RPMI7951 (cell line): ENCODE measurements at places on chromosomes 1 and 21. TPM values are rescaled to one million over a fixed set of nuclear protein-coding genes. Genes with fewer than 3 reads are reported as not detected.
A peak's percentile ranks its signal among the peaks of the same experiment; 100 is the strongest.

DNA sequence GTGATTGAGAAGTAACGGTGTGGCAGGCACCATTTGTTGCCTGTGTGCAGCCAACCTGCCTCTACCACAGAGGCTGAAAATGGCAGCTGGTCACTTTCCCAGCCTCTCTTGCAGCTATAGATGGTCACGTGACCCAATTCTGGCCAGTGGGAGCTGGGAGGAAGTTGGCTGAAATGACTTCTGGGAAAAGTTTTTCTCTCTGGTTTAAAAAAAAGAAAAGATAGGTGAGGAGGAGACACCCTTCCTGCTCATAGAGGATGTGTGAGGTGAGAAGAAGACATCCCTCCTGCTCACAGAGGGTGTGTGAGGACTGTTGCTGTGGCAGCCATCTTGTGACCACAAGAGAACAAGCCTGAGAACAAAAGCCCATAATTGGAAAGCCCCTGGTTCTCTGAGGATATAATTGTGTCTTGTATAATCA is 122.8 kb downstream of the SYF2 start:
- no peak for DNase-seq

Gene BRINP2
- total RNA-seq, result under 0.01 TPM in 1 of 2 replicates, not detected in the other

Gene TINAGL1
- 7.0 and 14.9 TPM in 2 replicates for total RNA-seq

Gene STUM
- total RNA-seq, result not detected in 2 replicates

GRCh38 chr1:25908161-25908560 is 1.9 kb upstream of the STMN1 start:
- DNase-seq, result no peak

Gene NUAK2
- 0.78 and 1.2 TPM in 2 replicates for total RNA-seq

DNA sequence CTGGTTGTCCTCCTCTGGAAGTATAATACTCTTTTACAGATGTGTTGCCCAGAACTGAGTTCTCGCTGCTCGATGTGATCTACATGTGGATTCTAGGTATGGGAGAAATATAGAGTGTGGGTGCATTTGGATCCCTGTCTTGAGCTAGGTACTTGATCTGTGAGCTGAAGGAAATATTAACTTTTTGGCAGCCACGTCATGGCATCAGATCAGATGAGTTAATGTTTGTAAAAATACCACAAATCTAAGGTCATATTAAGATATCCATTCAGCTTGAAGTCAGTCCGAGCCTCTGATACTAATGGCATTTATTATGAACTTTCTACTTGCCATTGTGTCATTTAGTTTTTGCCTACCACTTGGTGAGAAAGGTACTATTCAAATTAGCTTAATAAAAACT is 24.6 kb downstream of the MAPKAPK2 start:
- DNase-seq, result no peak

Gene LMOD1
- 0.49 and 0.60 TPM in 2 replicates for total RNA-seq

DNA sequence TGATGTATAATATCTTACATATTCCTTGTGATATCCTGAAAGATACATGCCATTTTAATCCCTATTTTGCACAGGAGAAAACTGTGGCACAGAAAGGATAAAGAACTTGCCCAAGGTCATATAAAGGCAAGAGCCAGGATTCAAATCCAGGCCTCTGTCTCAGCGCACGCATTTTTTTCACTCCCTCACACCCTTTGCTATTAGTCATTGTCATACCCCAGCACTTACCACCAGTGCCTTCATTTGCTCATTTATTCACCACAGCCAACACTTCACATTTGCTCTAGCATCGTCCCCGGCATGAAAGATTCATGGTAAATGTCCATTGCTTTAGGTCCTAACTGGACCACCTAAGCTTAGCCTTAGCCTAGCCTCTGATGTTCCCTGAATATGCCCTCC is 14.2 kb downstream of the ALX3 start:
- DNase-seq, result peak; percentile 52

Gene FAM3B
- total RNA-seq, result 0.10 TPM in 1 of 2 replicates, not detected in the other

Gene CD2
- total RNA-seq, result not detected in 2 replicates

Gene NPL
- total RNA-seq, result 1.9 and 2.6 TPM in 2 replicates

DNA sequence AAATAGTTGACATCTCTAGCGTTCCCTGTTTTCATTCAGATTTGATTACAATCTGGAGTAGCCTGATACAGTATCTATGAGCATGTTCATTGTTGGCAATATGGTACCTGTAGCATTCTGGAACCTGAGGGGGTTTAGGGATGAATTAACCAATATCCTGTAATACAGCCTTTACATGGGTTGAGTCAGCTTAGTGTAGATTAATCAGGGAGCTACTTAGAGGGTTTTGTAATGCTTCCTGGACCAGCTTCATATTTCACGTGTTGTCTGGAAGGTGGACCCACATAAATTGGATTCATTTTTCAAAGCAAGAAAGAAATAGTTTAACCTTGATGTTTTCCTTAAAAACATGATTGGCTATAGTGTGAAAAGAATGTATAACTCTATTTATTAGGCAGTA is 3.6 kb downstream of the OTUD3 start:
- no peak for DNase-seq

GRCh38 chr1:181257117-181257516 is 168.6 kb downstream of the IER5 start:
- no peak for DNase-seq
